ENCODE measurements at places on chromosomes 12 and 14.

GRCh38 chr12:132326646-132327045, 2.7 kb downstream of the GALNT9 start:
- DNase-seq = no peak

- DNase-seq = no peak
Observed at GRCh38 chr14:86510491-86510890, 980.5 kb downstream of the FLRT2 start.

GRCh38 chr12:108789546-108789945, 58.2 kb upstream of the CORO1C start:
- DNase-seq = no peak

- DNase-seq = no peak
Observed at GRCh38 chr14:50085570-50086320, 30.6 kb downstream of the VCPKMT start.
